ENCODE measurements at places on chromosomes 6 and 20.

GRCh38 chr6:4133941-4134838 is 1.2 kb downstream of the ECI2 start:
- peak; percentile 44 for DNase-seq

DNA sequence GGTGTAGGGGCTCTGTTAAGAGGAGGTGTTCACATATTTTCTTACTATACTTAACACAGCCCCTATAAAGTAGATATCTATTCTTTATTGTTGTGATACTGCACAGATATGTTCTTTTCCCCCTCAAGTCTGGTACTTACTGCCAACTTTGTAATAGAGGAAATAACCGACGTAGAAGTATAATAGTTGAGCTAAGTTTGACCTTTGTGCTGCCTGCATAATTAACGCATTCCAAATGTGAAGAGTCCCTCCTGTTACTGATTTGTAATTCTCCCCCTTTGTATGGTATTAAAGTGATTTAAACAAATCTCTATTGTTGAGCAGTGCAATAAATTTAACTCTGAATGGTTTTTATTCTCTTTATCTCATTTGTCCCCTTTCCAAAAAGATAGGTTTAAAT is 39.0 kb downstream of the PHF3 start:
- DNase-seq, result no peak

DNA sequence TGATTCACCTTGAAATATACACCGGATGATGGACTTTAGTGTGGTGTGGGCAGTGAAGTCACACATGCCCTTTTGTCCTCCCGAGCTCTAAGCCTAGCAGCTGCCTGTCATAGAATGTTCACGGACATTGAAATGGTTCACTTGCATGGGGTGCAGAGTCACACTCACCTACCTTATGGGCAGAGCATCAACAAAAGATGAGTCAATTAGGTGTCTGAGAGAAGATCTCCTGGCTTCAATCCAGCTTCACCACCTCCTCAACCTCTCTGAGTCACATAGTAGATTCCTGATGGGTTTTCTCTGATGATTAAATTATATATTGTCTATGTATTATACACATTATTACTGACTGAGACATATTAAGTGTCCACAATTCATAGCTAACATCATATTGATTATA is 48.1 kb upstream of the HLA-E start:
- DNase-seq, result no peak

GRCh38 chr20:41701588-41702348 is 83.6 kb upstream of the CHD6 start:
- no peak for DNase-seq

DNA sequence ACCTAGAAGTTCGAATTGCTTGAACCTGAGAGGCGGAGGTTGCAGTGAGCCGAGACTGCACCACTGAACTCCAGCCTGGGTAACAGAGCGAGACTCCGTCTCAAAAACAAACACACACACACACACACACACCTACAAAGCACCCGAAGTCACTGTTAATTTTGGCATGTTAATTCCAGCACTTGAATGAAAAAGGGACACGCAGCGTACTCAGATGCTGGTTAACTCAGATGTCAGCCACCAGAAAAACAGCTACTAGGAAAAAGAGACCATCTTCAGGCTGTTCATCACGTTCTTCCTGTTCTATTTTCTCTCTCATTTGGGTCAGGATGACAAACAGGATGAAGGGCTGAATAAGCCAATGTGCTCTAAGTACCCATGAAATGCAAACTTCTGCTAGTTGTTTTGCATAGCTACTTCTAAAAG is 46.9 kb downstream of the BLOC1S5 start:
- no peak for DNase-seq

GRCh38 chr6:74491844-74492374 is 713.9 kb downstream of the COL12A1 start:
- no peak for DNase-seq

- no peak for DNase-seq
Observed at GRCh38 chr6:95439741-95440140, 137.6 kb upstream of the MANEA start.

DNA sequence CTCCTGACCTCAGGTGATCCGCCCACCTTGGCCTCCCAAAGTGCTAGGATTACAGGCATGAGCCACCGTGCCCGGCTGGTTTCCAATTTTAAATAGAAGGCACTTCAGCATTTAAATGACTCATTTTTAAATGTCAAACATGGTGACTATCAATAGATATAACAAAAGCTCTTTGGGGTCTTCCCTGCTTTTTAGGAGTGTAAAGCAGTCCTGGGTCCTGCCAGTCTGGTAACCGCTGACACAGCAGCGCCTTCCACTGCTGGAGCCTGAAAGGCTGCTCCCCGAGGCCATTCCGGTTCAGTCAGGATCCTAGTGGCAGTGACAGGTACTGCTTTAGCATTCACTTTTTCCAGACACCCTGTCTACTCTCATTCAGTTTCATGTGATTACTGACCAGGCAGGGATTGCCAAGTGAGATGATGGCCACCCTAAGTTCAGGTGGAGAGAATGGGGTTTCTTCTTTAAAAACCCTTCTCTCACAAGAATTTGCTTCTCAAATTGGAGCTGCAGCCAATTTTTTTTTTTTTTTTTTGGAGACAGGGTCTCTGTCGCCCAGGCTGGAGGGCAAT is 5.1 kb downstream of the DIDO1 start:
- peak; percentile 53 for DNase-seq

DNA sequence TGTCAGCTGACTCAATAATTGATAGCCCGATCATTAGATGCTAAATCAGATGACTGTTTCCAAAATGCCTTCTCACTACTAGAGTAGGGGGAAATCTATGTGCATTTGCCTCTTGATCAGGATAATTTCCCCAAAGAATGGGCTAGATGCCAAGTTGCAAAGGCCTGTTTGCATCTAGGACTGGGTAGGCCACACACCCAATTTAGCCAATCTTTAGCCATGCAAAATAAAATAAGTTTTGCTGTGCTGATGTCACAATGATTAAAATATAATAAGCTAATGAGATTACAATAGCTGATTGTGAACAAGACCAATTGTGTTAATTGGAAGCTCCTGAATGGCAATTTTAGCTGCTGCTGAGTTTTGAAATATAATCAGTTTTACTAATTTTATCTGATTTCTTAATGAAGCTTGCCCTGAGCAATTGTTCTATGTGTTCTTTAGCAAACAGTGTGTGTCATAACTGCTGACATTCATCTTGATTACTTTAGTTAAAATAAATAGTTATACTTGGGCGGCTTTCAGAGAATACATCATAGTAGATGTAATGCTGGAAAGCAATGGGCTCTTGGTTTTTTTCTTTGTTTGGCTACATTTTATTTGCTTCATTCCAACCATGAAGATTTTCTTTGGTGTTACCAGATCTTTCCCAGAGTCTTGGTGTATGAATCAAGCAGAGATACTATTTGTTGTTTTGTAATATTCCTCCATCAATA is 973.2 kb upstream of the SLC35B3 start:
- no peak for DNase-seq

- peak; percentile 92 for DNase-seq
Observed at GRCh38 chr6:129667621-129668020, 42.4 kb downstream of the ARHGAP18 start.

DNA sequence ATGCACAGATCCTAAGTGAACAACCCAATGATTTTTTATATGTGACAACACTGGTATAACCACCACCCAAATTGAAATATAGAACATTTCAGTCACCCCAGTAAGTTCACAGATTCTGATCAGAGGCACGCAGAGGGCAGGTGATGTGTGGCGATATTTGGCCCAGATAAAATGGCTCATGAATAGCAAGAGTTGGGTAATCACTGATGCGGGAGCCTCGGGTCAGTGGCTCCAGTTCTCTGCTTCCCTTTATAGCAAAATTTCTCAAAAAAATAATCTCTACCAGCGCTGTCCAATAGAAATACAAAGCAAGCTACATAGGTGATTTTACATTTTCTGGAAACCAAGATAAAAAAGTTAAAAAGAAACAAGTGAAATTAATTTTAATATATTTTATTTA is 14.9 kb downstream of the GHRH start:
- no peak for DNase-seq

GRCh38 chr6:47733879-47734558 is 35.6 kb downstream of the ADGRF4 start:
- DNase-seq, result peak; percentile 49

DNA sequence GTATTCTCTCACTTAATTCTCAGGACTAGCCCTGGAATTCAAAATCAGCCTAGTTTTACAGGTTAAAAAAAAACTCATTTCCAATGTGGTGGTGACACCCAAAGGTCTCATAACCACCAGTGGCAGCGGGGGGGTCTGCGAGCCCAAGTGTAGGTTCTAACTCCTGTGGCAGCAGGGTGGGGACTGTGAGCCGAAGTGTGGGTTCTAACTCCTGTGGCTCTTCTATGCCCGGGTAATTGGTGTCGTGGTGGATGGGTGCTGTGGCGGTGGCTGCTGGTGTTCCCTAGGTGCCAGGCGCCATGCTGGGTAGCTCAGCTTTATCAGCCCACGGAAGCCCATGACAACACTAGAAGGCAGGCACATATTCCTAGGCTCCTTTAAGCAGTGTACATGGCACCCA is 4.9 kb upstream of the ANKRD60 start:
- DNase-seq, result no peak

- DNase-seq, result no peak
Observed at GRCh38 chr6:125886021-125886420, 70.5 kb upstream of the HINT3 start.

- no peak for DNase-seq
Observed at GRCh38 chr6:158414851-158415262, 102.6 kb downstream of the TULP4 start.

GRCh38 chr6:168584671-168585070 is 143.7 kb downstream of the SMOC2 start:
- DNase-seq, result no peak

GRCh38 chr20:49583669-49584417 is 15.9 kb upstream of the PTGIS start:
- DNase-seq, result peak; percentile 92

- DNase-seq, result no peak
Observed at GRCh38 chr6:164151161-164152120, 736.9 kb downstream of the QKI start.

- DNase-seq, result no peak
Observed at GRCh38 chr6:13724182-13724581, 12.5 kb upstream of the RANBP9 start.

GRCh38 chr6:167153521-167153959 is 4.2 kb downstream of the GPR31 start:
- peak; percentile 35 for DNase-seq

GRCh38 chr20:63896264-63897105 is 1.6 kb downstream of the DNAJC5 start:
- DNase-seq, result peak; percentile 45

DNA sequence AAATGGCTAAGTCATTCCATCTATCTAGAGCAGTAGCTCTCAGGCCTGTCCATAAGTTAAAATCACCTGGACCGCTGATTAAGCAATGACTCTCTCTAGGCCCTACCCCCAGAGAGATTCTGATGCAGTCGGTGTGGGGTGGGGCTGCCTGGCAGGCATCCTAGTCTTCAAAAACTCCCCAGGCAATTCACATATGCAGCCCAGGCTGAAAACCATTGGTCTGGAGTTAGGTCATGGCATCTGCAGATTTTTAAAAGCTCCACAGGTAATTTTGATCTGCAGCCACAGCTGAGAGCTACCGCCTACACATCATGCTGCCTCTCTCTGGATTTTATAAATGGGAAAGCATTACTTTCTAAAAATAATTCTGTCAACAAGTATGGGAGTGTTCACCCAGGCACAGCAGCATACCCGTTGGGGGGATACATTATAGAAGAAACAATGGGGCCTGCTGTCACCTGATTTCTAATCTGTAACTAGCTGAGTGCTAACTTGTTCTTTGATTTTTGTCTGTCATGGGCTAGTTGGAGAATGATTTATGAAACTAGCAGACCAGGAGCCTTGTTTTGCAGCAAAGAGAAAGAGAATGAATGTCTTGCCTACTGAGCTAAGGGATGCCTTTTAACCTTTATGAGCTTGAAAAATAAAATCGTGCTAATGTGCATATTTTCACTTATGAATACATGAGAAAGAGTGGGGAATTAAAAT is 44.1 kb upstream of the ATXN1 start:
- DNase-seq, result no peak

GRCh38 chr6:47357827-47358226 is 48.1 kb upstream of the TNFRSF21 start:
- no peak for DNase-seq

GRCh38 chr6:11804135-11804534 is 25.5 kb upstream of the ADTRP start:
- DNase-seq, result no peak

DNA sequence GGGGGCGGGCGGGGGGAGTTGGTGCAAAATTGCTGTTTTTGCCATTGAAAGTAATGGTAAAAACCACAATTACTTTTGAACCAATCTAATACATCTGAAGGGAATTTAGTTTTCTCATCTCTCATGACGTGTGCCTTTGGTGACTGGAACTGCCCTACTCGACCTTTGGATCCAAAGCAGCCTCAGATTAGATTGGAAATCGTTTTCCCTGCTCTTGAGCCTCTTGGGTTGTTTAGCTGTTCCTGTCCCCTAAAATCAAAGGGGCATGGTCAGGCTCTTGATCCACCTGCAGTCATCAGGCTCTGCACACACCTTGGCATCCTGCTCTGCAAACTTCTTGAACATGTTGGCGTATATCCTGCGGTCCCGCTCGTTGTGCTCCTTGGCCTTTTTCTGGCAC is 64.0 kb upstream of the TULP1 start:
- DNase-seq, result no peak

- DNase-seq, result no peak
Observed at GRCh38 chr6:77105091-77105490, 358.2 kb downstream of the HTR1B start.

GRCh38 chr20:41352106-41352505 is 11.5 kb downstream of the LPIN3 start:
- no peak for DNase-seq

DNA sequence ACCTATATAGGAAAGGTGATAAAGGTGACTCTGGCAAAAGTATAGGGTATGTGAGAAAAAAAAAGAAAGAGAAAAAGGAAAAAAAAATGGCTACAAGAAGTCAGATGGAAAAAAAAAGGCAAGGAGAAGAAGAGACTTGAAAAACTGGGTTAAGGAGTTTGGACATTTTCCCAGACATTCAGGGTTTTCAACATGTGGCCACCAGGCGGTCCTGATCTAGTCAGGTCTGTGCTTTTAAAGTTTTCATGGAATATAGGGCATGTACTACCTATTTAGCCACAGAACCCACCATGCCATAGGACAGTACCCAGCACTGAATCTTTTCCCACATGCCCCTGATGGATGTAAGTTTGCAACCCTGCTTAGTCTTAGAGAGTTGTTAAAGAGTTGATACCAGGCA is 433.7 kb downstream of the MAFB start:
- no peak for DNase-seq

GRCh38 chr6:88403486-88403885 is 237.3 kb upstream of the CNR1 start:
- no peak for DNase-seq

GRCh38 chr6:121260651-121261102 is 73.6 kb downstream of the TBC1D32 start:
- DNase-seq, result peak; percentile 26

GRCh38 chr20:47188540-47188939 is 168.0 kb downstream of the ZMYND8 start:
- DNase-seq, result no peak

DNA sequence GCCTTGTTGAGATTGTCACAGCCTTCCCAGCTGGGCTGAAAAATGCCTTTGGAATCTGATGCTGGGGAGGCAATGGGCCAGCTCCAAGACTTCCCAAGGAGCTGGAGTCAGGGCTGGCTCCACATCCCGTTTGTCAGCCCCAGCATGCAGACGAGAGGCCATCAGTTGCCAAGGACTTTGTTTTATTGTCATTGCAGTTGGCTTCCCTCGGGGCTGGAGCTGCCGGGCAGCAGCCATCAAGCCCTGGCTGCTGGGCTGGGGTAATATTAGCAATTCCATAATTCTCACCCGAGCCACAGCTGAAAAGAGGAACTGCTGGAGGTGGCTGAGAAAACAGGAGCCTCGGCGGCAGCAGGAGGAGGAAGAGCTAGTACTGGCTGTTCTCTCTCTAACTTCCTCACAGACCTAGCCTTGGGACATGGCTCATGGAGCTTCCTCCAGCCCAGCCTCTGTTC is 182.5 kb downstream of the CDC5L start:
- no peak for DNase-seq
